CD4-positive, alpha-beta T cell treated with Interleukin-15 for 1 hour (primary cell): ENCODE measurements at places on chromosomes 16 and 17.

DNA sequence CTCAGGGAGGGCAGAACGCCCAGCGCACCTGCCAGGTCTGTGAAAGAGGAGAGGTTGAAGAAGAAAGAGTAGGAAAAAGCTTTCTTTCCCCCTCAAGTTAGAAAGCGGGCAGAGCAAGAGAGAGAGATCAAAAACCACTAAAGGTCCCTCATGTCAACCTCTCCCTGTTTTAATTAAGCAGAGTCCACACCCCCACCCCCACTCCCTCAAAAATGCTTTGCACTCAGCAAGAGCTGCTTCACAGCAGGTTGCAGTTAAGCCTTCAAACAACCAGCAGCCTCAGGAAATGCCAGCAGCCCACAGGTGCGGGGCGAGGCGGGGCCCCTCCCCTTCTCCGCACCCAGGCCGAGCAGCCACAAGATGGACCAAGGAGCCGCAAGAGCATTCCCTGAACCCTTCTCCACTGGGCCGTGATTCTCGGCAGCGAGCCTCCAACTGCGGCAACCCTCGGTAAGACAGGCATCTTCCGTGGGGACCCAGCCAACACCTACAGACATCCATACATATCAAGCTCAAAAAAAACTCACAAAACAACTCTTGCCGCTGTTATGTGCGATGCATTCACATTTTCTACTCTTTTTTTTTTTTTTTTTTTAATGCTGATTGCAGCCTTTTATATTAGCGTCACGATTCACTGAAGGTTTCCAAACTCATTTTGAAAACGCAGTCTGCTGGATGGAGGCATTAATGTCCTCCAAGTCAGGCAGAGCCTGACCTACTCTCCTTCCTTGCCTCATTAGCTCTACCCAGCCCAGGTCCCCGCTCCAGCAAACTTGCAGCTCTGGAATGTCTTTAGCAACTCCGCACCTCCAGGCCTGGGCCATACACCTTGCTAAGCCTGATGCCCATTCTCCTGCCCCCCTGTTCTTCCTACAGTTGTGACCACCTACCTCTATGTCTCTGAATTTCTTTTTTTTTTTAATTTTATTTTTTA, 66.1 kb downstream of the AXIN2 start:
- DNase-seq = no peak

GRCh38 chr17:1566505-1567199, 4.1 kb upstream of the PITPNA start:
- DNase-seq = no peak

DNA sequence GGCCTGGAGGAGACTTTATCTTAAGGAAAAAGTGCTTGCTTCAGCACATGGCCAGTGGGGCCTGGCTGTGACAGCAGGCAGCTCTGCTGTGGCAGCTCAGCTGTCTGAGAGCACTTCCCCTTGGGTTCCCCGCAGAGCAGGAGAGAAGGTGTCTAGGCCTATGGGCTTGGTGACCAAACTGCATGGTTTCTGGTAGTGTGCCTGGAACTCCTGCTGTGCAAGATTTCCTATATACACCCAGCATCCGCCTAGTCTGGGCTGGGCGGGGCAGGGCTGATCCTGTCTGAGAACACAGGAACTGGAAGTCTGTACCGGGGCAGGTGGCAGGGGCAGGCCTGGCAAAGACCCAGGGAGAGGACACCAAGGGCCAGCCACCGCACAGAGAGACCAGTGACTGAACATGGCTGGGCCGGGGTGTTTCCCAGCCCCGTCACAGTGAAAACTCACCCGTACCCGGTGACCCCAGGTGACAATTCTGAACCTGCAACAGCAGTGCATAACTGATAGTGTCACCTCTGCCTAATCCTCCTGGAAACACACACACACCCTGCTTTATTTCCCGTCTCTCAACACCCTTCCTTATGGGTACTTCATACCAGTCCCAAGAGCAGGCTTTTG, 39.3 kb downstream of the CHD9 start:
- peak; percentile 50 for DNase-seq

GRCh38 chr16:17470908-17471718, at the start of gene XYLT1:
TSS of gene XYLT1 (minus strand) at chr16:17470960. CDS start at chr16:17470796, 164 bp downstream.
- DNase-seq = peak; percentile 60

GRCh38 chr16:2779978-2780898, 3.2 kb upstream of the ELOB start:
- DNase-seq = no peak

DNA sequence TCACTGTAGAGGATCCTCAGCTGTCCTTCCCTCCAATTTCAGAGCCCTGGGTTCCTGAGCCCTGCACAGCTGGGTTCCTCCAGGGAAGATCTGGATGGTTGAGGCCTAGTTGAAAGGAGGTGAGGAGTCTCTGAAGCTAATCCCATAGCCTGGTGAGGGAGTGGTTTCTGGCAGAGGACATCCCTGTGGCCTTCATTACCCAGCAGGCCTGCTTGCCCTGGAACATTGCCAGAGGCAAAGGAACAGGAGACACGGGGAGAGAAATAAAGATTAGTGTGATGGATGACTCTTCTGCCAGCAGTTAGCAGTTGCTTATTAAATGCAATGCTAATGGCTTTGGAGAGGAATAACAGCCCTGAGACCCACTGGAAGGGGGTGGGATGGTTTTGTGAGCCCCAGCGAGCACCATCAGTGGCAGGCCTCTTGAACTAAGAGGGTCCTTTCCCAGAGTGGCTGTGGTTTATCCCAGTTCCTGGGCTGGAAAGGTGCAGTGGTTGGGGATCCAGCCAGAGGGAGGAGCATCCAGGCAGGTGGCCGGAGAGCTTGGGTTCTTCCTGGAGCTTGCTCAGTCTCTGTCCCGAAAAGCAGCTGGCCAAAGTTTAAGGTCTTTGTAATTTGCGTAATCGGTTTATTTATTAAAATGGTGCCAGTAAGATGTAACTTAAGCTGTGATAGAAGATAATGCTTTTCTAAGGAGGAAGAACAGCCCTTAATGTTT, 209.7 kb downstream of the CCDC182 start:
- DNase-seq = no peak

GRCh38 chr17:41882756-41883155, 17.5 kb upstream of the KLHL11 start:
- no peak for DNase-seq

DNA sequence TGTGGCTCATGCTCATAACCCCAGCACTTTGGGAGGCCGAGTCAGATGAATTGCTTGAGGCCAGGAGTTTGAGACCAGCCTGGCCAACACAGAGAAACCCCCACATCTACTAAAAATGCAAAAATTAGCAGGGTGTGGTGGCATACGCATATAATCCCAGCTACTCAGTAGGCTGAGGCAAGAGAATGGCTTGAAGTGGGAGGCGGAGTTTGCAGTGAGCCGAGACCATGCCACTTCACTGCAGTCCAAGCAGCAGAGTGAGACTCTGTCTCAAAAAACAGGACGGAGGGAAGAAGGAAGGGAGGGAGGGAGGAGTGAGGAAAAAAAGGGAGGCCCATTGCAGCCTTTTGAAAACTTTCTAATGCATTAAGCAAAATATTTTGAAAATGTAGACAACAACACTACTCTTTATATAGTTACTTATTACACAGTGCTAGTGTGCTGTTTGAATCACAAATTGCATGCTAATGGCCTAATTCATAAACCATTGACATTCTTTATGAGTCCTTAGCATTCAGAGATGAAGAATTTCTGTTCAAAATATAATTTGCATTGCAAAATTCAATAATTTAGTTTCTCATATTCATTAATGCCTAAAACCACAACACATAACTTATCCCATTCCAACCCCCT, 59.4 kb downstream of the TMEM114 start:
- no peak for DNase-seq

- no peak for DNase-seq
Observed at GRCh38 chr16:14522671-14523070, 107.4 kb downstream of the PARN start.

GRCh38 chr16:30899794-30900193, 3.4 kb downstream of the CTF1 start:
- DNase-seq = no peak

DNA sequence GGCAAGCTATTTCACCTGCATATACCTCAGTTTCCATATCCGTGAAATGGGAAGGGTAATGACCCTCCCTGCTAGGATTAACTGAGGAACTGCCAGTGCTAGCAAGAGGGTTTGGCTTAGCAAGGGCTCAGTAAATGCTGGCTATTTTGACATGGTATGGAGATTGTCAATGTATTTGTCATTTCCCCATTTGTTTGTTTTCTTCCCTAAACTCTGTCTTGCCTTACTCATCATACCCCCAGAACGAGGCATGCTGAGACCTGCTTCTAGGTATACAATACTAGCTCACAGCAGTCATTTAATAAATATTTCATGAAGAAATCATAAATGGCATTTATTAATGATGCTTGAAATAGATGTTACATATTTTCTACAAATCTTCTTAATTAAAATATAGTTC, 124.0 kb downstream of the DYNLRB2 start:
- no peak for DNase-seq

DNA sequence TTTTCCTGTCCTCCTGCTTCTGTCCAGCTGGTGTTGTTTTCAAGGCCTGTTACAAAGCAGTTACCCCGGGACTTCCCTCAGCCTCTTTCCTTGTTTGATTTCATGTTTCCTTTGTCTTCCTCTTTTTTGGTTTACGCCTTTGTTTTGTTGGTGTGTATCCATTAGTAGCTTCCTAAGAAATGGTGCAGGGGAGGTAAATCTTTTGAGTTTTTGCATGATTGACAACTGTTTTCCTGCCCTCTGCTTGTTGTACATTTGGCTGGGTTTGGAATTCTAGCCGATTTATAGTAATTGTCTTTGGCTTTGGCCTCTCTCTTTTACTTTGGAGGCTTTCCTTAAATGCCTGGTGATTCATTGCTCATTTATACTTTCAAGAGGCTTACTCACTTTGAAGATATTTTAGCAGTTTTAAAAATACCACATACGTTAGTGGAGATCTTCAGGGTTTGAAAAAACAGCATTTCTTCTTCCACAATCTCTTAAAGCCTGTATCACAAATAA, 32.8 kb downstream of the DNAH2 start:
- DNase-seq = no peak

- no peak for DNase-seq
Observed at GRCh38 chr17:79029327-79030009, 5.5 kb downstream of the C1QTNF1 start.

- DNase-seq = no peak
Observed at GRCh38 chr17:1323336-1323735, 43.9 kb downstream of the TRARG1 start.

GRCh38 chr16:13289515-13289914, 388.1 kb downstream of the SHISA9 start:
- no peak for DNase-seq
